ENCODE measurements at places on chromosomes 4 and X.

- DNase-seq, result no peak
These were observed 10.0 kb downstream of the ZFP42 start for GRCh38 chr4:188005561-188005960.

DNA sequence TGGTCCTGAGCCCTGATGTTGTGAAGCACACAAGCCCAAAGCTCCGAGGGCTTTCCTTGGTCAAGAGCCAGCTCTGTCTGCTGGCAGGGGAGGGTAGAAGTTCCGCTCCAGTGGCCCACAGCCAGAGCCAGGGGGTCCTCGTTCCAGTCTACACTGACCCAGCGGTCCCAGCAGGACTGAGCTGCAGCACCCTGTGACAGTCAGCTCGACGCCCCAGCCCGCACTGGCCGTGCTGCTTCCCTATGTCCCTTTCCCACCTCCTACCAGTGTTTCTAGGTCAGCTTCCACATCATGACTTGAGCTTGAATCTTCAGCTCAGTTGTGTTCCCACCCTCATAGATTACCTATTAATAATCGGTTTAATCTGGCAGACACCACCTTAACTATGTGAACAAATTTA is 22.5 kb upstream of the DCTD start:
- DNase-seq, result no peak

GRCh38 chr4:37225778-37226177 is 18.8 kb upstream of the NWD2 start:
- DNase-seq, result no peak

DNA sequence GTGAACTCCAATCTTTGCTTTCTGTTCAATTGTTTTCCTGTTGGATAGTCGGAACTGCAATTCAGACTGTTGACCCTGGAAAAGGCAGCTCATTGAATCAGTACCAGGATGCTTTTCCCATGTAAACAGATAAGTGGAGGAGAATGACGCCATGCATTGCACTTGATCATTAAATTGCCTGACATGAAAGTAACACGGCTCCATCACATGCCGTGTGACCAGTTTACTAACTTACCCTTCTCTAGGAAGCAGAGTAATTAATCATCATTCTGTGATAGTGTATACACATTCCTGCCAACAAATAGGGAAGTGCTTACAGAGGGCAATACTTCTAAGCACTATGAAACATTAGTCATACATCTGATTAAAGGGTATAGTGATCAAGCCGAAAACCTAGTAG is 101.4 kb downstream of the PPARGC1A start:
- DNase-seq, result peak; percentile 6
